ENCODE measurements at places on chromosomes 3 and 15.

GRCh38 chr3:138974462-138974861 is 27.4 kb downstream of the FOXL2NB start:
- DNase-seq: no peak

GRCh38 chr15:28987337-28987736 is 101.6 kb downstream of the APBA2 start:
- DNase-seq: no peak

DNA sequence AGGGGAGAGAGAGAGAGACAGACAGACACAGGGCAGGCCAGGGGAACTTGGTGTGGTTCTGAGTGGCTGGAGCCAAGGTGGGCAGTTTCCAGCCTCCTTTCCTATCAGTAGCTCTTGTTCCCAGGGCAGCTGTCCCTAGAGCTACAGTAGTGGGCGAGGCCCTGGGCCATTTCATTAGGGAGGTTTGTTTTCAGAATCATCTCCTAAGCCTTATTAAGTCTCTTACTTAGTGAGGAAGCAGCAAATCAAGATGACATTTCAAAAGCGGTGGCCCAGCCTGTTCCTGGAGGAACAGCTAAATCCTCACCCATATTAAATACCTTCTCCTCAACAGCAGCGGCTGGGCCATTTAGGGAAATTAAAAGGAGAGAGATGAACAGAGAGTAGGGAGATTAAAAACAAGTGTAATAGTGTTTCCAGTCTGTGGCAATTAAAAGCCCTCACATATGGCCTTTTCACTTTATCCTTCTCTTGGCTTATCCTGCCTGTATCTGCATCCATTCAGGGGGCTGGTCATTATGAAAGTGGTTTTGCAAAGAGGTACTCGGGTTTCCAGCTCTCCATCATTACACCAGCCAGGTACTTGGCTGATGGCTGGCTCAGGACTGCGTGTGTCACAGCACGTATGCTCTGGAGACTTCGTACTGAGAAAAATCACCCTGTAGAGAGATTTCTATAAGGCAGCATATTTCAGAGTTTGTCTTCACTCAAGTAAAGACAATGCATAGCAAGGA is 91.9 kb upstream of the PRR23C start:
- DNase-seq: no peak

GRCh38 chr3:194279701-194280360 is 71.3 kb downstream of the CPN2 start:
- DNase-seq: no peak

DNA sequence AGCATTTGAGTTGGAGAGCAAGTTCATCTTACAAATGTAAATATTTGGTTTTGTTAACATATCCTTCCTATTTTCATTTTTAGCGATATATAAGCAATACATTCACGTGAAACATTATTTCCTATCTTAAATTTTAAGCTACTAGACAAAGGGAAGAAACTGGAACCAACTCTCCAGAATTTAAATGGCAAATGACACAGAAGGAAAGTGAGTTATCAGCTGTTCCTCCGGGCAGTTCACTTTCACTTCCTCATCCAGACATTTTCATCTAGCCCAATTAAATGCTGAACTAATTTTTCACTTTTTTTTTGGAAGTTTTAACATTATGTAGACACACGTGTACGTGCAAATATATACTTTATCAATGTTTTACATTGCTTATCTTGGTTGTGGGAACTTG is 58.7 kb downstream of the MORC1 start:
- no peak for DNase-seq

DNA sequence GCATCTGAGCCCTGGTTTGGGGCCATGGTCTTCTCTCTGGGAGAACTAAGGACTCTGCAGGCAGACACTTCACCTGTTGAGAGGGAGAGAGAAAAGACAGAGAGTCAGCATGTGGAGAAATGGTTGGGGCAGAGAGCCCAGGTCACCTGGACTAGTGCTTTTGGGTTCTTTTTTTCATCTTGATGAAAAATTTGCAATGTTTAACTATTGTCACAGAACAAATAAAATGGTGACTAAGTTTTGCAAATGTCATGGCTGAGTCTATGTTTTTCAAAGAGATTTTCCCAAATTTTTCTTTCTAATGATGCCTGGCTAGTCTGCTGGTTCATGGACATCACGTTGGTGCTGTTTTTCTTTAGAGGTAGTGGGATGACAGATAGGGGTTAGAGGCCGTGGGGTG is 17.8 kb downstream of the FAH start:
- DNase-seq: no peak

DNA sequence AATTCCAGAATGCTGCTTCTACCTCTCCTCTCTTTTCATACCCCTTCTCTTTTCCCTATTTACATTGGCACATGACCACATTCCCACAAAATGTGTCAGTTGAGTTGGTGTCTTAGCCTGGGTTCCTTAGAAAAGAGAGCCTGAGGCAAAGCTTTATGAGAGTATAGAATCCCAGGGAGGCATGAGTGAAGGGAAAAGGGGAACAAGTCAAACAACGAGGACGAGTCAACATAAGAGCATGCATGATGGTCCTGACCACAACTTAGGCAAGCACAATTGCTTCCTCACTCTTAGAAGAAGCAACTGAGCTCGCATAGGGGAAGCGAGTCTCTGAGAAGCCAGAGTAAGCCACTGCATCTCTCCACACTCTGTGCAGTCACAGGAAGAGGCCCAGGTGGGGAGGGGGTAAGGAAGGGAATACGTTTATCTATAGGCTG is 15.4 kb upstream of the ZNF774 start:
- no peak for DNase-seq

GRCh38 chr3:185387646-185388045 is 24.7 kb downstream of the MAP3K13 start:
- no peak for DNase-seq

Measured in activated naive CD8-positive, alpha-beta T cell treated with anti-CD3 and anti-CD28 coated beads, Interleukin-2, amount 50 U/mL, for 16 hours (primary cell).